SHP77 (cell line): ENCODE measurements at places on chromosomes 13 and 19.

DNA sequence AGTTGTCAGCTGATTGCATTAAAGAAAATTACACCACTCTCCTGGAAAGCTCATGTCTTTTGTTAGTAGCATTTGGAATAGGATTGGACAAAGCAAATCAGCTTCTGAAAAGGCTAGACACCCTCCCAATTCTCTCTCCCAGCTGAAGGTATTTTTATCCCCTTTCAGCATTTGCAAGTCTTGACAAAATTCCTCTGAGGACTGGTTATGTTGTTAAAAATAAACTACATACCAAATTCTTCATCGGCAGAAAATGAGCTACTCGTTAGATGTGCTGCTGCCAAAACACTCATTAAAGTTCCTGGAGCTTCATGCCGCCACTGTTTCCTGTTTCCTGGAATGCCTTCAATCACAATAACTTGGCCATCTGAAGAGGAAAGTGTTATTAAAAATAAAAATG is 37.1 kb downstream of the UTP14C start:
- DNase-seq, result no peak

GRCh38 chr13:99339736-99340397 is 32.7 kb upstream of the GPR183 start:
- no peak for DNase-seq

DNA sequence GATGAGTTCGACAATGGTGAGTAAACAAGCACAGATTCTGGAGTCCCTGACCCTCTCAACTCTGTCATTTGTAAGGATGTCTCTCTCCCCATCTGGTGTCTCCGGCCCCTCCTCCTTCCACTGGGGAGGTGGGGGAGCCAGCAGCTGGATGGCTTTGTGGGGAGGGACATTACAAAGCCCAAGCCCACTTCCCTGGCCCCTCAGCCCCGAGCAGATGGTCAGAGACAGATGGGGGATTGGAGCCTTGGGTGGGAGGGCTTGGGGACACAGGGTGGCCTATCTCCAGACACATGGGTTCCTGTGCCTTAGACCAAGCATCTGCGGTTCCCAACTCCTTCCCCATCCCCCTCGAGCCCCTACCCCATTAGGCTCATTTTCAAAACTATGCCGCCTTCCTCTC is 2.5 kb downstream of the TIMM50 start:
- DNase-seq, result no peak

GRCh38 chr13:106797081-106797640 is 229.2 kb upstream of the ARGLU1 start:
- DNase-seq, result no peak

GRCh38 chr19:2546128-2547032 is 70.5 kb downstream of the GADD45B start:
- peak; percentile 28 for DNase-seq

DNA sequence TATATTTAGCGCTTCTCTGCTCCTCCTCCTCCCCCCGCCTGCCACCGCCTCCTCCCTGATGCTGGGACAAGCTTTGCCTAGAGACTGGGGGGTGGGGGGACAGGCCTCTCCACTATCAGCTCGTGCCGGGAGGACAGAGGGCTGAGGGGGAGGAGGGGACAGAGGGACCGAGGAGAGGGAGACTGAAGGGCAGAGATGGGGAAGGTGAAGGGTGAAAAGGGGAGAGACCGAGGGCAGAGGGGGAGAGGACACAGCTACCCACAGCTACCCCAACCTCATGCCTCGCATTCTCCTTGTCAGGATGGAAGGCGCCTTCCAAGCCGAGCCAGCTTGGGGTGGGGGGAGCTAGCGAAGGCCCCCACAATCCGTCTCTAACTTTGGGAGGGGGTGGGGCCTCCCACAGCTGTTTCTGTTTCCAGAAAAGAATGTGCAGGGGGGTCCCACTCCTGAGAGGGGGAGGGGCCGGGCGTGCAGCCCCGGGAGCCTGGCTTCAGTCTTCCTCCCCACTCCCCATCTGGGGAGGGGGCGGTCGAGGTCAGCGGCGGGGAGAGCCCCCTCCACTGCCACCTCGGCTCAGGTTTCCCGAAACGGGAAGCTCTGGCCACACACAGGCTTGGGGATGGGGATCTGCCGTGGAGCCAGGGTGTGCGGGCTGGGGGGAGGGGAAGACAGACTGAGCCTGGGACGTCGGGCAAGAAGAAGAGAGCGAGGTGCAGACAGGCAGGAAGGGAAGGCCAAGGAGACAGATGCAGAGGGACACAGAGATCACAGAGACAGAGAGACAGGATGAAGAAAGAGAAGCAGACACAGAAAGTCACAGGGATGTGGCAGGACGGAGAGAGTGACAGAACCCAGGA is 1.6 kb downstream of the DACT3 start:
- DNase-seq, result no peak

DNA sequence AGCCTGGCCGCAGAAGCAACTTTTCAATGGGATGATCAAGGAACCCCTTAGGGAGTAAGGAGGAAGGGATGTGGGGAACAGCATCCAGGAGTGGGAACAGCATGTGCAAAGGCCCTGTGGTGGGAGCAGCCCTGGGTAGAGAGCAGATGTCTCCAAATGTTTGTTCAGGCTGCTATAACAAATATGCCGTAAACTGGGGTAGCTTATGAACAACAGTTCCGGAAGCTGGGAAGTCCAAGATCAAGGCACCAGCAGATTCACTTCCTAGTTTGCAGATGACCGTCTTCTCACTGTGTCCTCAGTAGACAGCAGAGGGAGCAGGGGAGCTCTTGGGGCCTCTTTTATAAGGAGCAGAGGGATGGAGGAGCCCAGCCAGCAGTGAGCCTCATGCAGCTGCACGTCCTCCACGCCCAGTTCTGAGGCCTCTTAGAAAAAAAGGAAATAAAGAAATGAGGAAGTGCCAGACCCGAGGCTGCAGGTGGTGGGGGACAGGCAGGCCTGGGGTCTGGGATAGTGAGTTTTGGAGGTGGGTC is 4.2 kb upstream of the LRRC25 start:
- DNase-seq, result peak; percentile 51

- DNase-seq, result no peak
Measured at GRCh38 chr13:81770868-81771505, 1430.1 kb upstream of the SPRY2 start.

- no peak for DNase-seq
Measured at GRCh38 chr13:103081435-103081834, 15.2 kb upstream of the SLC10A2 start.

DNA sequence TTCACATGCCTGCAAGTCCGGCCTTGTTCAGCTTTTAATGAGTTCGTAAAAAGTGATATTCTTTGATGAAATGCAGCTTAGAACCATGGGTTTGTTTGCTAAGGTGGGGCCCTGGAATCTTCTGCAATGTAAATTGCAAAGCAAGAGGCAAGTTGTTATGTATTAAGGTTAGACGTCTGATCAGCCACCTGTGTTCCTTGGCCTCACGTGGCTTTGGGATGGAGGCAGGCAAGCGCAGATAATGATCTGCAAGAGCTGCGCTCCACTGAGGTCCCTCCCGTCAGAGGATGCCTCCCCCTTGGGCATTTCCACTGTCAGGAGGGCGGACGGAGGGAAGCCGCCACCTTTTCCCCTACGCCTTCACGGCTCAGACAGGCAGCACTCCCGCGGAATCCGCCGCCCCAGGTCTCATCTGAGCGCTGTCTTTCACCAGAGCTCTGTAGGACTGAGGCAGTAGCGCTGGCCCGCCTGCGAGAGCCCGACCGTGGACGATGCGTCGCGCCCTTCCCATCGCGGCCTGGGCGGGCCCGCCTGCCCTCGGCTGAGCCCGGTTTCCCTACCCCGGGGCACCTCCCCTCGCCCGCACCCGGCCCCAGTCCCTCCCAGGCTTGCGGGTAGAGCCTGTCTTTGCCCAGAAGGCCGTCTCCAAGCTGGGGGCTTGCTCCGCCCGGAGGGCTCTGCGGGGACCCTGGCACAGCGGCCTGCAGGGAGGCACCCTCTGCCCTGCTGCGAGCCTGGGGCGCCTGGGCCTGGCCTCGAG is 110.9 kb downstream of the CRYL1 start:
- no peak for DNase-seq

DNA sequence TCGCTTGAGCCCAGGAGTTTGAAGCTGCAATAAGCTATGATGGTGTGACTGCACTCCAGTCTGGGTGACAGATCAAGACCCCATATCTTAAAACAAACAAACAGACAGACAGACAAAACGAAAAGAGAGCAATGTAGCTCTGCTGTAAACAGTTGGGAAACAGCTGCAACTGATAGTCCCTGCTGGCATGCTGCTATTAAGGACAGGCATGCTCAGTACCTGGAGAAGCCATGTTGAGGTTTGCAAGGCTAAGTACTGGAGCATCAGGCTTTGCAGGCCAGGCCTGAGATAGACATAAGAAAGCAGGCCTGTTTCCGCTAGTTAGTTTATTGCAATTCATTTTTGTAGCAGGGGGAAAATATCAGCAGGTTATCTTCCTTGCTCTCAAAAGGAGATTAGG is 16.2 kb upstream of the OBI1 start:
- no peak for DNase-seq

- DNase-seq, result no peak
Measured at GRCh38 chr13:101523154-101524131, 71.0 kb downstream of the ITGBL1 start.
